ENCODE measurements at places on chromosomes 5 and 9. TPM values are rescaled to one million over a fixed set of nuclear protein-coding genes. Genes with fewer than 3 reads are reported as not detected.

PRUNE2 gene
- 0.21 TPM for polyA plus RNA-seq

PCDHGC3 gene
- not detected for polyA plus RNA-seq

SLC46A2 gene
- not detected for polyA plus RNA-seq

CYLC2 gene
- not detected for polyA plus RNA-seq

MED22 gene
- polyA plus RNA-seq: 19.0 TPM

GSN gene
- polyA plus RNA-seq: 6.3 TPM

EPB41L4A gene
- 0.45 TPM for polyA plus RNA-seq

CDHR2 gene
- polyA plus RNA-seq: not detected

Measured in CD8-positive, alpha-beta memory T cell (primary cell).